Stomach (tissue), 19 donors: ENCODE measurements at places on chromosomes 6 and 20. TPM values are rescaled to one million over a fixed set of nuclear protein-coding genes. Genes with fewer than 3 reads are reported as not detected.

Gene TRDN
- total RNA-seq, result not detected

- DNase-seq, result no peak
- H3K36me3 ChIP-seq, result no peaks in the 10 kb centered on the region
- H3K27me3 ChIP-seq, result no peaks in the 10 kb centered on the region
- H3K27ac ChIP-seq, result no peak overlapping the region
- no peaks in the 10 kb centered on the region for H3K4me1 ChIP-seq
- no peak overlapping the region for H3K4me3 ChIP-seq
Observed at GRCh38 chr6:48628316-48628715, 517.3 kb upstream of the PTCHD4 start.

- no peaks in the 10 kb centered on the region for H3K27me3 ChIP-seq
- H3K4me3 ChIP-seq, result peak overlapping the region; percentile 94
- H3K4me1 ChIP-seq, result peaks cover 42% of the 10 kb centered on the region
- H3K36me3 ChIP-seq, result no peaks in the 10 kb centered on the region
- peak overlapping the region; percentile 94 for H3K27ac ChIP-seq
Observed at GRCh38 chr20:52191916-52192718, 538 bp upstream of the ZFP64 start.

DNA sequence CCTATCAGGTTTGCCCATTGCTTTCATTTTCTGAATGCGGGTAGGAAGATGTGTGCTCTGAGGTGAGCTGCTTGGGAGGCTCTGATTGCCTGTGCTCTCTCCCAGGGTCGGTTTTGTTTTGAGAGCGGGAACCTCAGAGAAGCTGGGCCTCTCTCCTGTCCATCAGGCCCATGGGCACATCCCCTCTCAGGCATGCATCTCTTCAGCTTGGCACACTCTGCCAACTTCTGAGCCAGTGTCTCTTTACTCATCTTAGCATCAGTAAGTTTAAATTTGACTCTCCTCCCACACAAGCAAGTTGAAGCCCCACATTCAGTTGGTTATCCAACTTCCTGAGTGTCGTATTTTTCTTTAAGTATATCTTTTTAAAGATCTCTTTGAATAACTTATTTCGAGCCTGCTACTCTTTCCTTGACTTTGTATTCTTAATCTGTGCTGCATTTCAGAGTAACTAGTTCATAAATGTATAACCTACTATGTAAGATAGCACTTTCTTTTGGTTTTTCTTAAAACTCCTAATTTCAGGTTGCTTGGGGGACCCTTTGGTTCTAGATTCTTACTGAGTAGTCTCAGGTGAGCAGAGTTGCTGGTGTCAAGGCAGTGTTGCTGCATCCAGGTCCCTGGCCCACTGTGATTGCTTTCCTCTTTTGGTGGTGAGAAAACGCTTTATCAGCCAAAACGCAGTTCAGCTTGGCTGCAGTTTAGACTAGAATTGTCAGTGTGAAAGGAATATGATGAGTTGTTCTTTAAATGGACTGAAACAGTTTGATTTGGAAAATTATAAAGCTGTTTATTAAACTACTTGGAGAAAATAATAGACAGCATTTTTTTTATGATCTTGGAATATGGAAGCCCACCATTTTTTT is 54.8 kb downstream of the SNX9 start:
- no peaks in the 10 kb centered on the region for H3K27me3 ChIP-seq
- peaks cover 30% of the 10 kb centered on the region for H3K4me1 ChIP-seq
- H3K4me3 ChIP-seq, result no peak overlapping the region
- H3K27ac ChIP-seq, result no peak overlapping the region
- no peak for DNase-seq
- peaks cover 78% of the 10 kb centered on the region for H3K36me3 ChIP-seq

Gene ELOVL2
- not detected for total RNA-seq

DNA sequence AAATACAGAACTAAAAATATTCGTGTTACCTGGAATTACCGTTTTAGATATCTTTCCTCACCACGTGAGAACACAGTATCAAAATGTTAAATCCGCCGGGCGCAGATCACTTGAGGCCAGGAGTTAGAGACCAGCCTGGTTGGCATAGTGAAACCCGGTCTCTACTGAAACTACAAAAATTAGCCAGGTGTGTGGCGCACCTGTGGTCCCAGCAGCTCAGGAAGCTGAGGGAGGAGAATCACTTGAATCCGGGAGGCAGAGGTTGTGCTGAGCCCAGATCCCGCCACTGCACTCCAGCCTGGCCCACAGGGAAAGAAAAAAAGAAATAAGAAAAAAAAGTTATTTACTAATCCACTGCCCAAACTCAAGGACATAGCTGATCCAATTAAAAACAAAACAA is 4.8 kb upstream of the DDX43 start:
- H3K4me1 ChIP-seq, result peaks cover 6% of the 10 kb centered on the region
- DNase-seq, result no peak
- no peak overlapping the region for H3K4me3 ChIP-seq
- no peaks in the 10 kb centered on the region for H3K27me3 ChIP-seq
- no peaks in the 10 kb centered on the region for H3K36me3 ChIP-seq

GRCh38 chr6:139256087-139256486 is 35.7 kb downstream of the TXLNB start:
- H3K4me3 ChIP-seq, result no peak overlapping the region
- no peaks in the 10 kb centered on the region for H3K36me3 ChIP-seq
- DNase-seq, result no peak
- H3K27me3 ChIP-seq, result no peaks in the 10 kb centered on the region
- no peak overlapping the region for H3K27ac ChIP-seq
- H3K4me1 ChIP-seq, result peaks cover 10% of the 10 kb centered on the region

- peak overlapping the region; percentile 52 for H3K27ac ChIP-seq
- H3K27me3 ChIP-seq, result no peaks in the 10 kb centered on the region
- H3K4me3 ChIP-seq, result no peak overlapping the region
- no peaks in the 10 kb centered on the region for H3K36me3 ChIP-seq
- peaks cover 15% of the 10 kb centered on the region for H3K4me1 ChIP-seq
- DNase-seq, result peak; percentile 62
Observed at GRCh38 chr6:33160728-33161344, 31.4 kb downstream of the COL11A2 start.

- H3K4me3 ChIP-seq, result no peak overlapping the region
- peak overlapping the region; percentile 38 for H3K27ac ChIP-seq
- no peaks in the 10 kb centered on the region for H3K27me3 ChIP-seq
- H3K36me3 ChIP-seq, result no peaks in the 10 kb centered on the region
Observed at GRCh38 chr6:104526376-104526775, 333.3 kb downstream of the HACE1 start.

- H3K27ac ChIP-seq, result no peak overlapping the region
- peaks cover 8% of the 10 kb centered on the region for H3K4me1 ChIP-seq
- no peaks in the 10 kb centered on the region for H3K36me3 ChIP-seq
Observed at GRCh38 chr6:39760226-39760952, 31.8 kb upstream of the DAAM2 start.

Gene TUBB2B
- not detected for total RNA-seq

Gene HLA-DRB5
- not detected for total RNA-seq

- no peak for DNase-seq
- peak overlapping the region; percentile 32 for H3K27ac ChIP-seq
- no peaks in the 10 kb centered on the region for H3K27me3 ChIP-seq
- peaks cover 20% of the 10 kb centered on the region for H3K4me1 ChIP-seq
Observed at GRCh38 chr6:144264270-144265060, 20.7 kb upstream of the UTRN start.
